ENCODE measurements at places on chromosomes 6 and 20.

- DNase-seq = no peak
These were observed 55.2 kb downstream of the DTNBP1 start for GRCh38 chr6:15607603-15608002.

DNA sequence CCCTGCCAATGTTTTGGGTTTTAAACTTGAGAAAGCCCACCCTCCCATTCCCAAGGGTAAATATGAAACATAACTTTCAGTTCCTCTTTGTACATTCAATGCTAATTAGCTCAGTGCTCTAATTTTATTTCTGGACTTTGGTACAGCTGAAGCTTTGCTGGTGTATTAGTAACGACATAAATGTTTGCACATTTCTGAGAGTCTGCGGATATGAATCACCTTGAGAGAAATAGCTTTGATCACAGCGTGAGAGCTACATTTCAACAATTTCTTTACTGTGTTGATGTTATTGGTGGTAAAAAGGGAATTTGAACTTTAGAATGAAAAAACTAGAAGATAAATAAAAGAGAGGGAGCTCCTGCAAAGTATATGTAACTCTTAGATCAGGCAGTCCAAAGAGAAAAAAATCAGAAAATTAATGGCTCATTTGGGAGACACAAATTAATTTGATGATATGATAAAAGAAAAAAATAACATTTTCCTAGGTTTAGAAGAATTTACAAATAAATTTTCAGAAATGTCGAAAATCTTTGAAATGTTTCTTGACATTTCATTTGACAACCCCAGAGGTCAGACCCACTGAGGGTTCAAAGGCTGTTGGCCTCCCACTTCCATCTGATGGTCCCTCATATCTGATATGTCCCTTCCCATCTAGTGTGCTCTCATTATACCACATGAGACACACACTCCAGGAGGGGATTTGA lies 38.5 kb upstream of the CAP2 start:
- DNase-seq = no peak

DNA sequence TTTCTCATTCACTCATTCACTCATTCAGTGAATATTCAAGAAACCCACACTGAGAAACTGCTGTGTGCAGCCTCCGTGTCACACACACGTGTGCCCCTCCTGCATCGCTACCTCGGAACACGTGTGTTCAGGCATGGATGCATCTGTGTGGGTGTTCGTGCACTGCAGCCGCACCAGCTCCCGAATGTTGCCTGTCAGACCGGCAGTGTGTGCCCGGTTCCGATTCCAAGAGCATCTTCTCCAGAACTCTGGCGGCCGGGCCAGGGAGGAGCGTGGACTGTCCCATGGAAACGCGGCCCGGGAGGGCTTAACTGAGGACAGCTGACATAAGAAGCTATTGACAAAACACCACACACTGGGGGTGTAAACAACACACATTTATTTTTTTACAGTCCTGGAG lies 216.0 kb downstream of the DLL1 start:
- DNase-seq = no peak

GRCh38 chr6:52929321-52930164 lies 20.0 kb upstream of the GSTA3 start:
- DNase-seq = no peak

DNA sequence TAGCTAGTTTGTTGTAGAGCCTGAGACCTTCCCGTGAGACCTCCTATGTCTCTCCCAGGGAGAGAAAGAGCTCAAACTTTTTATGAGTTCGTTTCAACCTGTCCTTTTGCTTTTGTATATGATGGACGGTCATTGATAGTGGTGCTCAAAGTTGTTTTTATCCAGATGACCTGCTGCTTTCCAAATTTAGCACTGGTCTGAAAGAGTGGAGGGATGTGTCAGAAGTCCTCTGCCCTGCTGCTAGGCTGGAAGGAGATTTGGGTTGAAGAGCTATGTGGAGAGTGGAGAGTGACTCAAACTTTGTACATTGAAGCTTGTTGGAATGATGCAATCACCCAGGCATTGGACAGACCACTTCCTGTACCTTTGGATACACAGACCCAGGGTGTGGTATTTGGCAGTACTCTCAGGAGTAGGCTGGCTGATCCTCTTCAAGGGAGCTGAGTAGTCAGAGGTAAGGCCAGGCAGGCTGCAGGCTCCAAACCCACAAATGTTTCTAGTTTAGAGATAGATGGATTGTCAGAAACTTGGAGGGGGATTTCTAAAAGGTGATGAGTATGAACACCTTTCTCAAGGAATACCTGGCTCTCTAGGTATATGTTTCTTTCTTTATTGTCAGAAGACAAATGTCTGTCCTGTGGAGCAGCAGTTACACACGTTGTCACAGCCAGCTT lies 49.4 kb upstream of the RREB1 start:
- no peak for DNase-seq

- no peak for DNase-seq
These were observed 180.4 kb downstream of the AIG1 start for GRCh38 chr6:143241111-143241510.

Measured in central memory CD4-positive, alpha-beta T cell (primary cell).